ENCODE measurements at places on chromosomes 7 and 10. TPM values are rescaled to one million over a fixed set of nuclear protein-coding genes. Genes with fewer than 3 reads are reported as not detected.

- H3K36me3 ChIP-seq = no peaks in the 10 kb centered on the region
- H3K4me3 ChIP-seq = no peak overlapping the region
- H3K4me1 ChIP-seq = peaks cover 13% of the 10 kb centered on the region
- peak overlapping the region; percentile 68 for H3K27ac ChIP-seq
- no peaks in the 10 kb centered on the region for H3K27me3 ChIP-seq
Measured at GRCh38 chr7:608361-608760, 88.7 kb upstream of the PDGFA start.

Gene SYT15B
- total RNA-seq = 68.3 TPM

DNA sequence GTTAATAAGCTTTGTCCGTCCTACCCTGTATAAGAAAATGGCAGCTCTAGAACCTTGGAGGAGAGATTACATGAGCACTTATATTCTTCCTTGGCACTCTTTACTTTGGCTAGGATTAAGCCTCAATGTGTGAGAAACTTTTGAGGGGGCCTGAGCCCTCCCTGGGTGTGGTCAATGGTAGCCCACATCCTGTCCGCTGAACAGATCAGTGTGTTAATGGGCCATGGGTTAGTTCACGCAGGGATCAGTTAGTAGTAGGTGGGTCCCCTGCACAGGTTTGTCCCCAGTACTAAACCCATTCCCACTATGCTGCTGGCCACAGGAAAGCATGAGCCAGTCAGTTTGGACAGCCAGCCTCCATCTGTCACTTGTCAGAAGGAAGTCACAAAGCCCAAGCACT is 20.2 kb upstream of the IKZF1 start:
- no peak overlapping the region for H3K4me3 ChIP-seq
- H3K36me3 ChIP-seq = no peaks in the 10 kb centered on the region
- H3K4me1 ChIP-seq = no peaks in the 10 kb centered on the region
- no peaks in the 10 kb centered on the region for H3K27me3 ChIP-seq

DNA sequence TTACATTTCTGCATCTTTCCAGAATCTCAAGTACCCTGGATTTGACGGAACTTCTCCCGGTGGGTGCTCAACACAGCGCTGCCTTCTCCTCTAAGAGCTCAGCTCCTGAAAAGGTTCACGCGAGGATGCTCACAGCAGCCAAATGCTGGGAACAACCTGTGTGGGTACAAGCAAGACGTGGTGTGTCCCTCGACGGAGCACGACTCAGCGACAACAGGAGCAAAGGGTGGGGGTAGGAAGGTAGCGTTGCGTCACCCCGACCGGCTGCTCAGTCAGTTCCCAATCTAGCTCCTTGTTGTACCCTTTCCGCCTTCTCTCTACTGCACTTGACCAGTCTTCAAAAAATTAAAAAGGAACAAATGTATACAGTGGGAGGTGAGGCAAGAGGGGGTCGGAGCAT is 117.3 kb downstream of the PTPRN2 start:
- H3K36me3 ChIP-seq = no peaks in the 10 kb centered on the region
- no peak overlapping the region for H3K27ac ChIP-seq
- no peak overlapping the region for H3K4me3 ChIP-seq
- DNase-seq = no peak
- no peaks in the 10 kb centered on the region for H3K27me3 ChIP-seq

Gene ZNF239
- 7.1 TPM for total RNA-seq

Gene AGBL3
- 2.8 TPM for total RNA-seq

DNA sequence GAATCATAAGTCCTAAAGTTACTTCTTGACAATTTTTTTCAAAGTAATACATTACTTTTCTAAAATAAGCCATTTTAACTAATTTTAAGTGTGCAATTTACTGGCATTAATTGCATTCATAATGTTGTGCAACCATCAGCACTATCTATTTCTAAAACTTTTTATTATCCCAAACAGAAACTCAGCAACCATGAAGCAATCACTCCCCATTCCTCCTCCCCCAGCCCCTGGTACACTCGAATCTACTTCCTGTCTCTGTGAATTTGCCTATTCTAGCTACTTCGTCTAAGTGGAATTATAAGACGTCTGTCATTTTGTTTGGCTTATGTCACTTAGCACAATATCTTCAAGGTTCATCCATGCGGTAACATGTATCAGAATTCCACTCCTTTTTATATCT is 84.9 kb downstream of the MKX start:
- no peak overlapping the region for H3K27ac ChIP-seq
- H3K36me3 ChIP-seq = no peaks in the 10 kb centered on the region
- H3K27me3 ChIP-seq = no peaks in the 10 kb centered on the region
- no peak overlapping the region for H3K4me3 ChIP-seq
- no peaks in the 10 kb centered on the region for H3K4me1 ChIP-seq
- DNase-seq = no peak

Gene CPA1
- not detected for total RNA-seq

GRCh38 chr7:66335318-66335717 is 130.2 kb downstream of the TPST1 start:
- H3K4me3 ChIP-seq = no peak overlapping the region
- no peak overlapping the region for H3K27ac ChIP-seq
- no peaks in the 10 kb centered on the region for H3K4me1 ChIP-seq
- no peaks in the 10 kb centered on the region for H3K36me3 ChIP-seq

- no peaks in the 10 kb centered on the region for H3K27me3 ChIP-seq
- H3K4me3 ChIP-seq = no peak overlapping the region
- DNase-seq = no peak
- no peak overlapping the region for H3K27ac ChIP-seq
Measured at GRCh38 chr10:4482659-4483058, 343.3 kb upstream of the AKR1E2 start.

Gene FBXL13
- total RNA-seq = 0.75 TPM

Gene PTER
- 2.6 TPM for total RNA-seq

- H3K4me3 ChIP-seq = no peak overlapping the region
- no peak for DNase-seq
- no peaks in the 10 kb centered on the region for H3K36me3 ChIP-seq
Measured at GRCh38 chr7:70416986-70417655, 714.8 kb upstream of the GALNT17 start.

- peak overlapping the region; percentile 55 for H3K4me3 ChIP-seq
- no peaks in the 10 kb centered on the region for H3K27me3 ChIP-seq
- DNase-seq = no peak
- no peaks in the 10 kb centered on the region for H3K4me1 ChIP-seq
Measured at GRCh38 chr10:74598891-74599566, 227.4 kb upstream of the KAT6B start.

Gene CABCOCO1
- not detected for total RNA-seq

Gene PDE1C
- 1.4 TPM for total RNA-seq
